Inflammatory macrophage treated with lipopolysaccharide for 4 hours (primary cell): ENCODE measurements at places on chromosomes 1 and 21.

DNA sequence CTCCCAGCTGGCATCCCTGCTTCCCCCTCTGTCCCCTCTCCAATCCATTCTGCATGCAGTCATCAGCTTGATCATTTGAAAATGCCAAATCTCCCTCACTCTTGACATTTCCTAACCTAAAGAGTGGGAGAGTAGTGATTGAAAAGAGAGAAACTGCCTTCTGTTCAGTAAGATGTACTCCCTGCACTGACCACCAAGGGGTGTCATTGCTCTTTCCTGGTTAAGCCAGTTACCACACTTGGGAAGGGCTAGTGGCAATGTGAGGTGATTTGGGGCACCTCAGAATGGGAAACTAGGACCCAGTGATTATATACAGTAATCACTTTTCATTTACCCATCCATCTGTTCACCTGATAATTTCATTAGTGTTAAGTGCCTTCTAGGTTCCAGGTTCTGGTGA, 6.9 kb upstream of the TMEM269 start:
- DNase-seq = peak; percentile 43

DNA sequence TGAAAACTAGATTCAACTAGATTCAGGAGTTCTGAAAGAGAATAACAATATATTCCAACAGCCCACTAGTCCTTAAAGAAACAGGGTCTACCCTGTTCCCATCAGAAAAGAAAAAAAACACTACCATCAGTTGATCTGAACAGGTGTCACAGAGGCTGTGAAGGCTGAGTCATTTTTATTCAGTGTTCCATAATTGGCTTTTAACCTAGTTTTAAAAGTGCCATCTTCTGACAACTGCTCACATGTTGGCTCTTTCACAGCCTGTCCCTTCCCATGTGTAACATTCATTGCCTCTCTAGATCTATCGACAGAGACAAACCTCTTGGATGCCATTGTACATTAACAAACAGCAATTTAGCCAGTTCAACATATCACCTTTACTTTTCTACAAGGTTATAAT, 243.7 kb downstream of the TBX15 start:
- DNase-seq = no peak

DNA sequence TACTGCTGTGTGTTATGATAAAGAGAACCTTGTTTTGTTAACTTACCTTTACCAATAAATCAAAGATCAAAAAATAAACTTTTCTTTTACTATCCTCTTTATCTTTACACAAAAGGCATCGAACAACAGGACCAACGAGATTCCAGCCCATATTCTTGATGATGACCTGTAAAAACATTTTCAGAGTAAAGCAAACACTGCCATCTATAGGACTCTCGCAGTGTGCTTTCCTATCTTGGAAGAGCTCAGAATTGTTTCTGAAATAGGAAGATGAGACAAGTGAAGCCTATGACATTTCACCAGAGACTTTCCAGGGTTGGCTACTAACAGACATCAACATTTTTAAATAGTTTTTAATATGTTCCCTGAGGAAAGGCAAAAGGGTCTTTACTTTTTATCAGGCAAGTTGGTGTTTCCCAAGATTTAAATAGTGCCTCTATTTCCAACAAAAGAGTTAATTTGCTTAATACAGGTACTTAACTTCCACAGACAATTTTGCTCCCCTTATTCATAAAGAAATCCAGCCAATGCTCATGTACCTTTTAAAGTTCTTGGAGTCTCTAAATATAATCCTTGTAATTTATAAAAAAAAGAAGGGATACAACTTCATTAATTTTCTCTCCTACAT, 7.3 kb downstream of the GLMN start:
- DNase-seq = peak; percentile 48

DNA sequence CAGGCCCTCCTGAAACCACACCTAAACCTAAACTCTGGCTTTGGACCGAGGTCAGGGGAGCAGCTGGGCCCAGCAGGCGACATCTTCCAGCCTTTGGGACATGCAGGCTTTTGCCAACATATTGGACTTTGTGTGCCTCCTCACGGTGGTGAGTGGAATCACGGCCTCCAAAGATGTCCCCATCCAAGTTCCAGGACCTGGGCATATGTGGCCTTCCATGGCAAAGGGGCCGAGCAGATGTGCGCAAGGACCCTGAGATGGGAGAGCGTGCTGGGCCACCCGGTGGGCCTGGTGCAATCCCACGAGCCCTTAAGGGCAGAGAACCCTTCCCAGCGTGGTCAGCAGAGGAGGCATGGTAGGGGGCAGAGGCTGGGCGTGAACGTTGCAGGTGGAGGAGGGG, 160.8 kb upstream of the C1orf174 start:
- DNase-seq = no peak

DNA sequence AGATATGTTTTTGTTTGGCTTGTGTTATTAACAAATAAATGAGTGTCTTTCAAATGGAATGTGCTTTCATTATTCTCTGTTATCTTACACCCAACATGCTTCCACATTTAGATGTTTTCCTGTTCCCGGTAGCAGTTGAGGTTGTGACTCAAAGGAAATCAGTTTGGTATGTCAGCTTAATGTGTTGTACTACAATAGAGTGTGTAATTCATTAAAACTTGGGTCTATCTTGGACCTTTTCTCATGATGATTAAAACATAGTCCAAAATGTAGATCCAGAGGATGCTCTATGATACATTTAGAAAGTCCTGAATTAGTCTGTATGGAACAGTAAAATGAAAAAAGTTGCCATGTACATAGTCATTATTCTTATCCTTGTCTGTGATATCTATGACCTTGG, 26.7 kb downstream of the RTCA start:
- DNase-seq = no peak

- peak; percentile 88 for DNase-seq
Observed at GRCh38 chr1:65423884-65424572, 3.6 kb downstream of the LEPR start.

GRCh38 chr1:81369833-81370232, 430.9 kb upstream of the ADGRL2 start:
- DNase-seq = no peak

DNA sequence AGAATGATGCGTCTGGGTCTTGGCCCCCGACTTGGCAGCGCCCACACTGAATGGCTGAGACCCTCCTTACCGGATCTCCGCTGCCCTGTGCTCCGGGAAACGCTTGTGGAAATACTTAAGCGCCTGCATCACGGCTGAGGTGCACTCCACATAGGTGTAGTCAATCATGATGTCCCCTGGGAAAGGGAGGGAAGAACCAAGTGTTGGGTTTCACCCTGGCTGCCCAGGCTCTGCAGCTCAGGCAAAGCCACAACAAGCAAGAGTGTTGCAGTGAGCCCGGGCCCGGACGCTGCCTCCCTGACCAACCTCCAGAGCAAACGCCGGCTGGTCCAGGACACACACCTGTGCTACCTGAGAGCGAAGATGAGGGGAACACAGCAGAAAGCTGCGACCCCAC, 21.5 kb upstream of the SPATC1L start:
- DNase-seq = no peak

DNA sequence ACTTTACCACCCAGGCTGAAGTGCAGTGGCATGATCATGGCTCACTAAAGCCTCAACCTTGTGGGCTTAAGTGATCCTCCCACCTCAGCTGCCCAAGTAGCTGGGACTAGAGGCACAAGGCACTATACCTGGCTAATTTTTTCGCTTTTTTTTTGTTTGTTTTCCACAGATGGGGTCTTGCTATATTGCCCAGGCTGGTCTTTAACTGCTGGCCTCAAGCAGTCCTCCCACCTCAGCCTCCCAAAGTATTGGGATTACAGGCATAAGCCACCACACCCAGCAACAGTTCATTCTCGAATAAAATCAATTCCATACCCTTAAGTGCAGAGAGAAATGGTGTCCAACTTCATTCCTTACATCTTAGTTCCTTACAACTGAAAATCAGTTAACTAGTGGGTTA, 24.8 kb downstream of the DCAF8 start:
- no peak for DNase-seq

- no peak for DNase-seq
Observed at GRCh38 chr21:33821503-33822322, 93.9 kb downstream of the ATP5PO start.

DNA sequence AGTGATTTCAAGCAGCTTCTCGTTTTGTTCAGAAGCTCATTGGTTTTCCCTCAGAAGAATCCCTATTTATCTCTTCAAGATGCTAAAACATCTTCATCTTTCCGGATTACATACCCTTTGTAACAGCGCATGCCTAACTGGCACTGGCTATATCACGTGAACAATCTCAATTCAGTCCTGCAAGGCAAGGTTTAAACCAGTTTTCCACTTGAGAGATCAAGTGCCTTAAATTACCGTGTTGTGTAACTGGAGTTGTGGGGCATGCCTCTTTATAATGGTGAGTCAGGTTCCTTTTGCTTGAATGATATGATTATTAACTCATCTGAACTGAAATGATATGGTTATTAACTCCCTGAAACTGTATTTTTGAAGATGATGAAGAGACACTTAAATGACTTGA, 11.0 kb upstream of the ZFP69B start:
- DNase-seq = no peak

- no peak for DNase-seq
Observed at GRCh38 chr1:118169016-118169415, 16.0 kb downstream of the SPAG17 start.

DNA sequence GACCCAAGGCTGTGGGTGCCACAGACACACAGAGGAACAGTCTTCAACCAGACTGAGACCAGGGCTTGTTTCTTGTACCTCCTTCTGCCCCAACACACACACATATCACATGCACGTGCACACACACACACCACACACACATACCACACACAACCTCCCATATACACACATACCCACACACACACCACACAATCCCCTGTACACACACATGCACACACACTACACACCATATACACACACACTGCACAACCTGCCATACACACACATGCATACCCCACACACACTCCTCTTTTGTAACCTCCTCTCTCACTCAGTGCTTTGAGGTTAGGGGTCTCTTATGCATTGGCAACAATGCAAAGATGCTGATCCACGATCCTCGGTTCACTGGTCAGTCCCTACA, 217.0 kb downstream of the AJAP1 start:
- DNase-seq = no peak

DNA sequence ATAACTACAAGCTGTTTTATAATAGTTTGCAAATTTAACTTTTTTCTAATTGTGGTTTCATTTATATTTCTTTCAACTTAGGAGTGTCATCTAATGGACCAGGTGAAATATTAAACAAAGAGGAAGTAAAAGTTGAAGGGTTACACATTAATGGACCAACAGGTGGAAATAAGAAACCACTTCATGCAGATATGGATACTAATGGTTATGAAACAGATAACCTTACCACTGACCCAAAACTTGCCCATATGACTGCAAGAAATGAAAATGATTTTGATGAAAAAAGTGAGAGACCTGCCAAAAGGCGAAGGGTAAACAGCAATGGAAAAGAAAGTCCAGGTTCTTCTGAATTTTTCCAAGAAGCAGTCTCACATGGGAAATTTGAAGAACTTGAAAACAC, 59.7 kb downstream of the MIER1 start:
- no peak for DNase-seq

- DNase-seq = peak; percentile 76
Observed at GRCh38 chr1:236142253-236143103, at the start of gene GPR137B. Gene GPR137B (plus strand): TSS chr1:236142539. CDS start chr1:236142623, 84 bp downstream.

- DNase-seq = no peak
Observed at GRCh38 chr1:111553196-111553595, 49.8 kb upstream of the ADORA3 start.

DNA sequence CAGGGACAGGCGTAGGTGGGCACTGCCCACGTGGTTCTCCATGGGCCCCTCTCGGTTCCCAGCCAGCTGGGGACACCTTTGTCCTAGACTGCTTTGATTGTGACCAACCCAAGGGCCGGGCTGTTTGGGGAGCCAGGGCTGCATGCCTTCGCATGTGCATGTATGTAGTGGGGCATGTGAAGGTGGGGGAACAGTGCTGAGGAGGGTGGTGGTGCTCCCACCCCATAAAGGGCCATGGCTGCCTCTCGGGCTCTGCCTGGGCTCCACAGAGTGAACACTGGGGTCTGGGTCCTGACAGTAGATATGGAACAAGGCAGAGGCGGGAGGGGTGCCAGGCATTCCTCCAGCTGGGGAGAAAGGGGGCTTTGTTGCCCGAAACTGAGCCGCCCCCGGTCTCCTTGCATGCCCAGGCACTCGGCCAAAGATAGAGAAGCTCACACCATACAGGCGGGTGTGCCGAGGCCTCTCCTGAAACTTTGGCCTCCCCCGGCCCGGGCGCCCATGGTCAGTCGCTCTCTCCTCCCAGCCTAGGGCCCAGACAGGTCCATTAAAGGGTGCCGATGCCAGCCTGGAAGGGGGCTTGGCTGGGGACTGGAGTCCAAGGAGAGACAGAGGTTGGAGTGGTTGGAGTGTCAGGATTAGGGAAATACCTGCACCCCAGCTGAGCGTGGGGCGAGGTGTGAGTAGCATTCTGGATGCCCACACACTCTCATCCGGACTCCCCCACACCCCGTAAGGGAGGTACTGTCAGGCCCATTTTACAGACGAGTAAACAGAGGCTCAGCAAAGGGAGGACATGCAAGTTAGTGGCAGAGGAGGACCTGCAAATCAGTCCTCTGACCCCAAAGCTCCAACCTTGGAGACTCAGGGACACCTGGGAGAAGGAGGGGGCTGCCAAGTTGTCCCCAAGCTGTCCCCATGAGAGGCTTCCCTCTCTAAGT, 41.1 kb downstream of the EPHA2 start:
- DNase-seq = no peak

- DNase-seq = no peak
Observed at GRCh38 chr1:222243902-222244301, 304.0 kb downstream of the HHIPL2 start.

GRCh38 chr1:48109390-48110013, 112.3 kb upstream of the TRABD2B start:
- peak; percentile 58 for DNase-seq

DNA sequence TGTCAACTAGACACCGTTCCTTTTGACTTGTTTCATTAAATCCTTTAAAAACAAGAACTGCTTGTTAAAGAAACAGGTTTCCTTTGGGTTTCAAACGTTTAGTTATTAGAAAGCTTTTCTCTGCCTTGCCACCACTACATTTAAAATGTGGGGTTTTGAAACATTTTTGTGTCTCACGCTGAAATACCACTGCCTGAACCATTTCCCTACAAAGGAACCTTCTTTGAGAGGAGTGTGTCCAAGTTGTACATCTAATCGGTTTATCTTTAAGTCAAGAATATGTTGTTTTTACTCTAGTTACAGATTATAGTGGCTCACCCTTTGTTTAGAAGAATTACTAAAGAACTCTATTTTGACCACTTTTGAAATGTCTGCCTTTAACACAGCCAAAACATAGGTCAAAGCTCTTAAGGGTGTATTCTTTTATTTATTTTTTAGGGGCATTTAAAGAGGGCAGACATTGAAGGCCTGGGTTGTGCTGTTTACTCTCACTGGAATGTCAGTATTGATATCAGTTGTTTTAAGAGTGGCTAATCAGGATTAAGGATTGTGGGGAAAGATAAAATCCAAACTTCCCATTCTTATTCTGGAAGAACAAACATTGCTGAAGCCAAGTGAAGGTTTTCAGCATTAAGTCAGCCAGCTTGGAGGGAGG, 143.4 kb downstream of the GALNT2 start:
- DNase-seq = no peak

DNA sequence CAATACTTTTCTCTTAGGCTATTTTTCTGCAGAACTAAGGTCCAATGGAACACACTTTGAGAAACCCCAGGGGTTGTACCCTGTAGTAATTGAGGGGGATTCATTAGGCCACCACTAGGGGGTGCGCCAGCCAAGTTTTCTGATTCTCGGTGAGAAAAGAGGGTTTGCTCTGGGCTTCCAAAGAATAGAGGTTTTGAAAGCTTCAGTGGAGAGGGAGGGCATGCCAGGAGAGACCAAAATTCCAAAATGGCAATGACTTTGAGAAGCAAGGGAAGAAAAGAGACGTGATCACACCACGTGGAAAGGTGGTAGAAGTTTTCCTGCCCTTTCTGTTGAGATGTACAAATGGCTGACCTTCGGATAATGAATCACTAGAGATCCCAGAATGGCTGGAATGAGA, 323.3 kb downstream of the RPS6KC1 start:
- DNase-seq = peak; percentile 33
